ENCODE measurements at places on chromosomes 3 and 15.

DNA sequence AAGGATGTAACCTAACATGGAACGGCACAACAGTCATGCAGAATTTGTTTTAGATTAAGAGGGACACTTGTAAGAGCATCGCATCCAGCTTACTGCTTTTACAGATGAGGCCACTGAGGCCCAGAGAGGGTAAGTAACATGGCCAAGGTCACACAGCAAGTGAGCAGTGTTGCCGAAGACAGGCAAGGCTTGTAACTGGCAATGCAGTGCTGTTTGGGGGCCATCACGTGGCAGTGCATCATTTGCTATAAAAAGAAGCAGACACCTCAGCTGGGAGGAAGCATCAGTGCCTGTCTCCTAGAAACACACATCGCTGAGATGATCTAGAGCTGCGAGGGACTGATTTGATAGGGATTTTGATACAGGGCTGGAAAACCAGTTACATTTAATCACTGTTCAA, 108.2 kb upstream of the PROK2 start:
- DNase-seq, result no peak

DNA sequence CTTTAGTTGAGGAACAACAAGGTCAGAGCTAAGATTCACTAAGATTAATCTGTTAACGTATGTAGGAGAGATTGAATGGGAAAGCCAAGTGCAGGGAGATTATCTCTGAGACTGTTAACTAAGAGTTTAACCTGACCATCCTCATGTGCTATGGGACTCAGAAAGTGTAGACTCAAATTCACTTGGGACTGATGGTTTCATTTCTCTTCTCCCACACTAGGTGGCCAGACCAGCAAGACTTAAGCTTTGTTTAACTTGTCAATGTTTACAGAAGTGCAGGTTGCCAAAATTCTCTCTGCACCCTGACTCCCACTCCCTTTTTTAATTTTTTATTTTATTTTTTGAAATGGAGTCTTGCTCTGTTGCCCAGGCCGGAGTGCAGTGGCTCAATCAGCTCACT, 6.3 kb upstream of the HEXA start:
- no peak for DNase-seq

- no peak for DNase-seq
Observed at GRCh38 chr3:147890114-147890513, 480.9 kb downstream of the ZIC1 start.

- DNase-seq, result no peak
Observed at GRCh38 chr3:124451630-124452317, 278.5 kb upstream of the UMPS start.

- DNase-seq, result no peak
Observed at GRCh38 chr15:31077941-31078340, 23.6 kb downstream of the TRPM1 start.

DNA sequence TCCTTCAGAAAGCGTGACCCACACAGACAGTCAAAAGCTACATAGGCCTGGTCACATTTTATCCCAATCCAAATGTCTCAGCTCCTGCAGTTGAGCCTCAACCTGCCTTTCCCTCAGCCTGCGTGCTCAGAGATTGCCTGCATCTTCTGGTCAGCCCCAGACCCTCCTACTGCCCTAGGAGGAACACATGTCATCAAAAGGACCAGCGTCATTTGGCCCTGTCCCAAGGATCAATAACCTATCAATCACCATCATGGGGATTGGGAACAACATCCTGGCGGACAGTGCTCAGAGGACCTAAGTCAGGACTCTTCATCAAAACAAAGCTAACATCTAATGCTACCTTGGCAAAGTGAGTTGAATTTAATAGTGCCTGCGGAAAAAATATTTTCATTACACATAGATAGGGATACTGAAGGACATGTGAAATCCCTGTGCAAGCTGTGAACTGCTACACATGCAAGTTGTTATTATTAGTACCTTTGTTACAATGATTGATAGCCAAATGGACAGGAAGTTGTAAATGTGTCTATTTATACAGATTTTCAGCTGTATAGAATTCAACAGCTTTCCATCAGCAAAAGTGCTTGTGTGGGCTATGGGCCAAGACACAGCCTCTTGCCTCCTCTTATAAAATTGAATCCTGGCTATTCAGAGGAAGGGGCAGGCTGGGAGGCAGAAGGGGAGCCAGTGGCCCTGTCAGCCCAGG, 47.7 kb downstream of the UMPS start:
- DNase-seq, result no peak

- DNase-seq, result no peak
Observed at GRCh38 chr3:141045849-141046248, 5.3 kb upstream of the SPSB4 start.

GRCh38 chr15:101042320-101042719, 123.2 kb downstream of the LRRK1 start:
- no peak for DNase-seq

GRCh38 chr15:69244798-69245197, 53.9 kb upstream of the PAQR5 start:
- no peak for DNase-seq
